ENCODE measurements at places on chromosomes 4 and X.

GRCh38 chrX:107577933-107578332 is 50.4 kb upstream of the PRPS1 start:
- no peak for DNase-seq

DNA sequence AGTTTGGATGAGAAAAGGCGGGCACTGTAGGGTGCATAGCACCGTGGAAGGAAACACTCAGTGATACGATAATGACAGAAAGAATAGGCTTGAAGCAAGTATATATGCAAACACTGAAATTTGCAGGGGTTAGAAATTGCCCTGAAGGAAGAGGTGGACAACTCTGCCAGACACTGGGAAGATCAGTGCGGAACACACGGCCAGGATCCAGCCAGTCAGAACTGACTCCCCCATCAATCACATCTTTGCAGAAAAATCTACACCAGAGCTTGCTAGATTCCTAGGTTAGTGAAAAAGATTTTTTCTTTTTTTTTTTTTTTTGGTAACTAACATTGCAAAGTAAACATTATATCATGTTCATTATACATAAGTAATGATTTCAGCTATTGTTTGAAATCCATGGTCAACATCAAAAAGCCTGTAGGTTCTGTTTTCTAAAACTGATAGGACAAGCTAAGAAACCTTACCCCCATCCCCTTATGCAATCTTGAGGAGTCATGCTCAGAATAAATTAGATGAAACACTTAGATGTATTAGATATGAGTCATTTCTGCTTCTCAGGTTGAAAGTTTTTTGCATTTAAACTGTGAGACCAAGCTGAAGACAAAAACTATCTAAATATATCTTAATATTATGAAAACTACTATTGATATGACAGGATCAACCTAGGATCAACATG is 38.9 kb downstream of the TRIML1 start:
- no peak for DNase-seq

- DNase-seq = no peak
Observed at GRCh38 chr4:15793506-15794363, 15.6 kb downstream of the CD38 start.

DNA sequence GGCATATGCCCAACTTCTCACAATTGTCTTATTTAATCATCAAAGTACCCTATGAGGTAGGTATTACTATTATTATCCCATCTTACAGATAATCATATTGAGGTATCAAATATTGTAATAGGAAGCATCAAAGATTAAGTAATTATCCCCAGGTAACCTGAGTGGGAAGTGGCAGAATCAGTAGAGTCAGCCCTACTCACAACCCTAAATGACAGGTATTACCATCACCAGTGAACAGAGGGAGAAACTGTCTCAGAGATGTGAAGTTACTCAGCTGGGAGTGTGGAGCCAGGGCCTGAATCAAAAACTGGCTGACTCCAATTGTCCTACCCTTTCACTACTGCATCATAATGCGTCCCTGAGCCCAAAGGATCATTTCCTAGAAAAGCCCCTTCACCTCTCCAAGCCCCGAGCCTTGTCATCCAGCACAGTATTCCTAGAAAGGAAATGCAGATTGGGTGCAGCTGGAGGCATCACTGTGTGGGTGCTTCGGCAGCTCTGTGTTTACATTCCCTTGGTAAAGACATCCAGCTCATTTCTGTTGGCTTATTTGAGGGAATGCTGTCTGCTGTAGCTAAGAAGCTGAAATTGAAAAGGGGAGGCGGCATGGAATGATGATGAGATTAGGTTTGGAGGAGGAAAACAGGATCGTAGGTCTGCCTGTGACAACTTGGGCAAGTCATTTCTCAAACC is 72.8 kb downstream of the DHX15 start:
- DNase-seq = no peak

DNA sequence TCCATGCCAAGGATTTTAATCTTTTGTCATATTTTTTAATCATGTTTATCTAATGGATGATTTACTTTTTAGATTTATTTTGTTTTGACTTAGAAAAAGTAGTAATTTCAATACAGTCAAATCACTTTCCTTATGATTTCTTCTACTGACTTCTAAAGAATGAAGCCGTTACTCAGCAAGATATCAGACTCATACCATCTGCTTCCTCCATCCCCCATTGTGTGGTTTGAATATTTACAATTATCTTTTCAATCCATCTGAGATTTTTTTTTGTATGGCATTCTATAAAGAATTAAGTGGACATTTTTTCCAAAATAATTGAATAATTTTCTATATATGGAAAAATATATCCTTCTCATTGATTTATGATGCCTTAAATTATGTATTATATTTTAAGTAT is 565.4 kb upstream of the ATOH1 start:
- DNase-seq = no peak

DNA sequence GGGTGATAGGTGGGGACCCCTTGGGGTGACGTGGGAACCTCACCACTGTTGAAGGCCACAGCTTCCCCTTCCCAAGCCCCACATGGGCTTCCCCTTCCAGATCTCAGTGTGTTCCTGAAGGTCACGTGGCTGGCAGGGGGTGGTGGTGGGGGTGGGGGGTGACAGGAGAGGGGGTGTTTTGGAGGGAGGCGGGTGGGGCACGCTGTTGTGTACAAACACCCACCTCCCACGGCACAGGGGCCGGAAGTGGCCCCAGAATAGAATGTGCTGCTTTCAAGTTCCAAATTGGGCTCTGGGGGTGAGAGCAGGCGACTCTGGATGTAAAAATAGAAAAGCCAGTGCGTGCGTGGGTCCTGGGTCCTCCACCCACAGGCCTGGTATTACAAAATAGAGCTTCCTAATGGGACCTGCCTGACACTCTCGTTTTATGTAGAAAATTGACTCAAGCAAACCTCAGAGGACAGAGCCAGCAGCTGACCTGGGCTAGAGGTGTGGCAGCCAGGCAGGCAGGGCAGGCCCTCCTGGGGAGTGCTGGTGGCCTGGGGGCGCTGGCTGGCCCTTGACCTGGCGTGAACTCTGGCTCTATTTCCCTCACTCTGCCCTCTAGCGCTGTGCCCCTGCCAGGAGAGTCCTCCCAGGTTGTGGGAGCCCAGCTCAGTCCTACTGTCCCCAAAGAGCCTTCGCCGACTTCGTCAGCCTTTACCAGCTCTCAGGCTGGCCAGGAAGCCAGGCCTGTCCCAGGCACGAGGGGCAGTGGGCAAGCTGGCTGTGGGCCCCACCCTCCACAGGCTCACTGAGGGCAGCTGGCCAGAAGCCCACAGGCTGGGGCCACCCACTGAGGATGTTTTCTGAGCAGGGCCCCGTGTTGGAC is 5.4 kb upstream of the SH3BP2 start:
- DNase-seq = no peak

- DNase-seq = no peak
Observed at GRCh38 chr4:71784569-71785197, 804 bp upstream of the GC start.

DNA sequence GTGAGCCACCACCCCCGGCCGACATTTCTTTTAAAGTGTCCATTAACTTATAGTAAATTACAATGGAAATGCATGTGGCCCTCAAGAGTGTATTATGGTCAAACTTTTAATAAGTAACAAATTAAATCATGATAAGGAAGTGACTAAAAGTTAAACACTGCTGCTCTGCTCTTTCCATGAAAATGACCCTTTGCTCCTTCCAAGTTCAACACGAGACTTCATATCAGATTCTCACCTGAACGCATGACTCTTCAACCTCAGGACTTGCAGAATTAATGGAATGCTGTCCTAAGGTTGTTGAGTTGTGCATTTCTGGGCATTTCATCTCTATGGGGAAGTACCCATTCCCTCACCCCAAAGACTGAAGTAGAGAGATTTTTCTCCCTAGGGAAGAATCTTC is 27.1 kb downstream of the AWAT2 start:
- no peak for DNase-seq

- DNase-seq = no peak
Observed at GRCh38 chr4:165744370-165744769, 128.7 kb upstream of the TLL1 start.

GRCh38 chrX:9443327-9443726 is 21.5 kb upstream of the TBL1X start:
- no peak for DNase-seq

DNA sequence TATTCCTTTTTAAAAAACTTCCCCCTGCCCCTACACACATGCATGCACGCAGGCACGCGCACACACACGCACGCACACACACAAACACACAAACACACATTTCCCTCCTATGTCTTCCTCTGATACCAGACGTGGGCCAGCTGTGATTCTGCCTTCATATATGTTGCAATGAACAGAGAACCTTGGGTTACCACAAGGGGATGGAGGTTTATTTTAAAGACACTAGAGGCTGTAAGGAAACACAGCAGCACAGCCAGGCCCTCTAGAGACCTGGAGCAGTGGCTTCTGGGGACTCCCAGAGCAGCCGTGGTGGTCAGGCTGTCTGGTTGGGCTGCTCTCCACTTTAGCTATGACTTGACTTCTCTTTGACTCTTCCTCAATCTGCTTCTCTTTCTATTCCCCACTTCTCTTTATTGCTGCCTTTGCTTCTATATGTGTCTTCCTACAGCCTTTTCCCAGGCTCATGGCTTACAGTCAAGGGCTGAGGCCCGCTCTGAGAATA is 3.2 kb upstream of the TLR10 start:
- DNase-seq = no peak

- DNase-seq = no peak
Observed at GRCh38 chrX:153423652-153424051, 12.4 kb downstream of the ZFP92 start.

DNA sequence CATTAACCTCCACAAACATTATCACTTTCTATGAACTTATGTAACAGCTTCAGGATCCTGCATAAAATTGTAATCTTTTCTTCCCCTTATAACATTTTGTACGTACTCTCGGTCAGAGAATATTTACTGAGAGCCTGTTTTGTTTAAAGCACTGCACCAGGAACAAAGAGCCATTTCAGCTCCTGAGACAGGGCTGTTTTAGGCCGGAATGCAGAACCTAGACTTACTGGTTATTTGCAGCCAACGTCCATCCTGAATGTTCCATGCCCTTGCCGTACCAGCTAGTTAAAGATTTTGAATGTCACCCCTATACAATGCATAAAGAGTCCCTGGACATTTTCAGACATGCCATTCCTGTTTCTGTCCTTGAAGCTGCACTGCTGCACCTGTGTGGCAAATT is 248.8 kb downstream of the PCDH7 start:
- no peak for DNase-seq

DNA sequence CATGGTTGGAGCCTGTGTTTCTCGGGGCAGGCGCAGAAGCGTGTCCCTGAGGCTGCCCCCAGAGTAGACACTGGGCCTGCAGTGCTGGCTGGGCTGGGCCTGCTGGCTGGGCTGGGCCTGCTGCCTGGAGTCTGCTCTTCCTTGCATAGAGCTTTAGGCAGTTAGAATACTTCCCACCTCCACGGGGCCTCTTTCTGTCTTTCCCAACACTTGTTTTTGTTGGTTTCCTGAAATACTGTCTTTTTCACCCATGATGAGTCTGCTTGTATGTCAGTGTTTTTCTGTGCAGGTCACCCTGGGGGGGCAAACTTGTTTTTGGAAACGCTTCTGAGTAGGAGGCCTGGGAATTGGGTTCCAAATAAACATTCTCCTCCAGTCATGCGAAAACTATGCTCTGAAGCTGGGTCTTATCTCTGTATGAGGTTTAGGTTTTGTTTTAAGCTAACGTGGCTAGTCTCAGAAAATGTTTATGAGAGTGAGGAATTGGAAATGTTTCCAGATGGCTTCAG is 32.2 kb downstream of the TRMT44 start:
- no peak for DNase-seq

GRCh38 chrX:21968333-21968732 is 27.8 kb downstream of the SMS start:
- DNase-seq = no peak

- DNase-seq = no peak
Observed at GRCh38 chrX:21735038-21735767, 22.7 kb downstream of the SMPX start.

DNA sequence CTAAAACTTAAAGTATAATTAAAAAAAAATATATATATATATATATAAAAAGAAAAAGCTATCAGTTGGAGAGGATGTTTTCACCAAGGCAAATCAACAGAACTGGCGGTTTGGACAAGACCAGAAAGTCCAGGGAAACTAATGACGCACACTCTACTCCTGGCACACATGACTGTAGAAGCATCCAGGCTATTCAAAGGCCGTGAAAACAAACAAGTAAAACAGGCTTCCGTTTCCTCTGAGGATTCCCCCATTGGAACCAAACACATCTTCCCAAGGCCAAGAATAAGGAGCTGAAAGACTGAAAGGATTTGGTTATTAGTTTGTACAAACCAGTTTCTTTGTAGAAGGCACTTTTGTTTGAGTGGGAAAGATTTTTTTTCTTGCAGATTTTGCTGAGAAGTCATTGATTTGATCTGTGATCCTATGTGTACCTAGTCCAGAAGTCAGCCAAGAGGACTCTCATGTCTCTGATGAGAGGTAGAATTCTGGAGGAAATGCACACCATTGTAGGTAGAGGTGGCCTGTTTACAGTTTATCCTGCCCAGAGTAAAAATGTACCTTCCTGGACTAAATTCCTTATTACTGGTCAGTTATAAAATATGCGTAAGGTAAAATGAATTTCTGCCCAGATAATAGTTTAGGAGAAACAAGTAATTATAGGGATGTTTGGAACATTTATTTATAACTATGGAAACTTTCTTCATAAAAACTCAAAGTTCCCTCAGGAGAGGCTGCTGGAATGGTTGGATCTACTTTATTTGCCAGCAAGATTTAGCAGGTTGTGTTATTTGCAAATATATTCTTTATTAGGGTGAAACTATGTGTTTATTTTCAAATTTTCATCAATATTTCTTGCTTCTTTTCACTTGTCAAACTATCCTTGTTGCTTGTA is 66.5 kb downstream of the DMP1 start:
- DNase-seq = no peak

GRCh38 chr4:47736146-47736545 is 101.7 kb downstream of the CORIN start:
- no peak for DNase-seq
